Esophagus squamous epithelium (tissue), 5 donors: ENCODE measurements at places on chromosomes 3 and 15. TPM values are rescaled to one million over a fixed set of nuclear protein-coding genes. Genes with fewer than 3 reads are reported as not detected.

GRCh38 chr15:29142129-29142747, 127.4 kb downstream of the NSMCE3 start:
- H3K36me3 ChIP-seq, result no peaks in the 10 kb centered on the region
- no peak overlapping the region for H3K4me3 ChIP-seq
- no peak overlapping the region for H3K27ac ChIP-seq
- DNase-seq, result no peak
- H3K4me1 ChIP-seq, result no peaks in the 10 kb centered on the region

- H3K4me1 ChIP-seq, result no peaks in the 10 kb centered on the region
- no peaks in the 10 kb centered on the region for H3K27me3 ChIP-seq
- no peak overlapping the region for H3K4me3 ChIP-seq
- DNase-seq, result no peak
Observed at GRCh38 chr3:191268737-191269136, 60.5 kb upstream of the CCDC50 start.

Gene SEMA6D
- total RNA-seq, result 0.40 TPM

Gene GJD2
- not detected for total RNA-seq

- DNase-seq, result no peak
- no peaks in the 10 kb centered on the region for H3K27me3 ChIP-seq
Observed at GRCh38 chr3:6640907-6641306, 220.0 kb upstream of the GRM7 start.

Gene LRRC34
- not detected for total RNA-seq

- DNase-seq, result no peak
- peaks cover 6% of the 10 kb centered on the region for H3K4me1 ChIP-seq
- peaks cover 10% of the 10 kb centered on the region for H3K36me3 ChIP-seq
- no peaks in the 10 kb centered on the region for H3K27me3 ChIP-seq
- H3K27ac ChIP-seq, result no peak overlapping the region
Observed at GRCh38 chr15:94400526-94401298, 169.4 kb downstream of the MCTP2 start.

- H3K27me3 ChIP-seq, result no peaks in the 10 kb centered on the region
- no peak overlapping the region for H3K27ac ChIP-seq
- no peak overlapping the region for H3K4me3 ChIP-seq
- no peaks in the 10 kb centered on the region for H3K4me1 ChIP-seq
Observed at GRCh38 chr3:42140665-42141203, 49.6 kb downstream of the TRAK1 start.

DNA sequence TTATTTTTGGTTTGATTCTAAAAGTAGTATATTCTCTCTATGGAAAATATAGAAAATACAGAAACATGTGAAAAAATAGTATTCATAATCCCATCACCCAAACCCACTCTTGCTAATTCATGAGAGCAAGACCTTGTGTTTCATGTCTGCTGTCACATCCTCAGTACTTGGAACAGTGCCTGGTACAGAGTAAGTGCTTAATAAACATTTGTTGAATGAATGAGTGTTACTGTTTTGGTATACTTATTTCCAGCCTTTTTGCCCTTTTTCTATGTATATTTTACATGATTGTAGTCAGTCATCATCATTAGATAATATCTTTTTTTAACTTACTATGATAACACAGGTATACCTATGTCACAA, 59.3 kb downstream of the IL16 start:
- H3K36me3 ChIP-seq, result no peaks in the 10 kb centered on the region
- peaks cover 15% of the 10 kb centered on the region for H3K27me3 ChIP-seq
- no peak overlapping the region for H3K4me3 ChIP-seq
- peaks cover 6% of the 10 kb centered on the region for H3K4me1 ChIP-seq
